ENCODE measurements at places on chromosomes 3 and 15.

- no peak for DNase-seq
These were observed 34.0 kb upstream of the STIMATE start for GRCh38 chr3:52931328-52931727.

DNA sequence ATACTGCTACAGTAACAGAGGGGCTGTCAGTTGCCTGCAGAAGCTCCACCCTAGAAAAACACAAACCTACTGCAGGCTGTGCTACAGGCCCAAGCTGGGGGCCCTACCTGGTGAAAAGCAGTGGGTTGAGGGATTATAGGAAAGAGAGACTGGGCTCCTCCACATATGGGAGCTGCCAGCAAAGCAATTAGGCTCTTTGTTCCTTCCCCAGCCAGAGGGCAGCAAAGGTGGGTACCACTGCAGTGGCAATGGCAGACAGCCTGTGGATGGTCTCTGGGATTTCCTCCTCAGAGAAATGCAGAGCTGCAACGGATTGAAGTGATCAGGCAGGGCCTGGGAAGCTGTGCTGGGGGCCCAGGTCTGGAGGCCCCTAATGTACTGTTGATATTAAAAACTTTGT is 19.1 kb upstream of the DNAAF4 start:
- no peak for DNase-seq

DNA sequence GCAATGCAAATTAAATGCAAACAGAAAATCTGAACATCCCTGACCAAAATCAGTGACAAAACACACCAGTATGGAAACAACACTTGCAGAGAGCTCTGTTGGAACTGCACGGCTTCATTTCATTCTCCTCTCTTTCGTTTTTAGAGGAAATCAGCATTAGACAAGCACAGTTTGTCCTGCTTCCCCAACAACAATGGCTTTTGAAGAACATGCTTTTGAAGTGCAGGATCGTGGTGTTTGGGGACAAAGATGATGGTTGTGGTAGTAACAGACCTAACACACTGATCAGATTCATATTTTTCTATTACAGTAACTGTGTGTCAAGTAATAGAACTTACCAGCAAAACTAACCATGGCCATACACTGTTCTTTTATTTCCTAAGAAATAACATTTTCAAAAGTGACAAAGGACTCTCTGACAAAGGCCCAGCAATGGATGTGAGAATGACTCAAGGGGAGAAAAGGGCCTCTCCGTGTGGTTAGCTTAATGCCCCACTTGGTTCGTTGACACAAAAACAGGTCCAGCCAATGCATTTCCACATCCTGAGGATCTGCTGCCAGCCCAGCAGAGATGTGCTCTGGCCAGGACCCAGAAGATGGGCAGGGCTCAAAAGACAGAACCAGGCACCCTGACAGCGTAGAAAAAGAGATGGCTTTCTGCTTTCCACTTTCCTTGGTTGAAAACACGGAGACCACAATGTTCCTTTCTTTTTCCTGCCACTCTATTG is 84.1 kb downstream of the CCNL1 start:
- DNase-seq = no peak

- no peak for DNase-seq
These were observed 180.8 kb downstream of the MEGF11 start for GRCh38 chr15:66072616-66073361.

GRCh38 chr3:14441240-14441919 is 39.0 kb downstream of the SLC6A6 start:
- DNase-seq = no peak

DNA sequence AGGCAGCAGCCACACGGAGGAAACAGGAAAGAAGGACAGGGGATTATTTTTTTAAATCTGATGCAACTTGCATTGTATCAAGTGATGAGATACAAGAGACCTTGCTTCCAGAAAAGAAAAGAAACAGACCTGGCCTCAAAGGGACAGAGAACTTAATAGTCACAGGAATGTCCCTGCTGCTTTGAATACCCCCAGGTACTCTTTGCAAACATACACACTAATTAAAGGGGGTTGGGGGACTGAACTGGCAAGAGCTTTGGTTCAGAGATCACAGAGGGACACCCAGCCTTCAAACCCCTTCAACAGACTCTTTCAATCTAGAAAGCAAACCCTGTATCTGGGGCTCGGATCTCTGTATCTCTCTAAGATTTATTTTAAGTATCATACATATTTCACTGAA is 18.0 kb downstream of the TNIK start:
- DNase-seq = no peak

GRCh38 chr3:116007000-116007399 is 383.7 kb downstream of the GAP43 start:
- DNase-seq = no peak

DNA sequence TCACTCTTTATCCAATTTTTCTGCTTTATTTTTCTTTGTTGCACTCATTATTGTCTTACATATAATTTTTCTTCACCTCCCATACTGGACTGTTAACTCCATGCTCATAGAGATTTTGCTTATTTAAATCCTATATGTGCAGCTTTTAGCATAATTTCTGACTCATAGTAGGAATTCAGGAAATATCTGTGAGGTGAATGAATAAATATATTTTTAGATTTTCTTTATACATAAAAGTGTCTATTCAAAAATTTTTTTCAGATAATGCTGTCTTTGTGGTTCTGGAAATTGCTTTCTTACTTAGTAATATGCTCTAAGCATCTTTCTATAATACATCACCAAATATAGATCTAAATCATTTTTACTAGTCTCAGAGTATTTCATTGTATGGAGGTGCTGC is 191.8 kb upstream of the SUCLG2 start:
- DNase-seq = no peak

DNA sequence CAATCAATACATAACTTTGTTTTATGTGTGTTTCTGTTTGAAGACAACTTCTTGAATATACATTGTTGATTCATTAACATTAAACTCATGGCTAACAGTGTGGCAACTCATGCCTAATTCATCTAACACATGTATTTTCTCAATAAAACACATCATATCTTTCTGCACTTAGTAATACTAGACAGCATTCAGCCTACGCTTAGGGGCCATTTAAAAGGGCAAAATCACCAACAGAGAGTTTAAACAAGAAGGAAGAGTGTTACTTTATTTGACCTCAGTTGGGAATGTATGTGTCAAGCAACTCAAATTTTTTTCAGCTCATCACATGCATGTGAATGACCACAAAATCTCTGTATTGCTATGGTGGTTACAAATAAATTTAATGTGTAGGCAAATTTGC is 128.8 kb upstream of the AADACL2 start:
- DNase-seq = no peak

- no peak for DNase-seq
These were observed 9.3 kb downstream of the GRAMD1C start for GRCh38 chr3:113847664-113848461.

DNA sequence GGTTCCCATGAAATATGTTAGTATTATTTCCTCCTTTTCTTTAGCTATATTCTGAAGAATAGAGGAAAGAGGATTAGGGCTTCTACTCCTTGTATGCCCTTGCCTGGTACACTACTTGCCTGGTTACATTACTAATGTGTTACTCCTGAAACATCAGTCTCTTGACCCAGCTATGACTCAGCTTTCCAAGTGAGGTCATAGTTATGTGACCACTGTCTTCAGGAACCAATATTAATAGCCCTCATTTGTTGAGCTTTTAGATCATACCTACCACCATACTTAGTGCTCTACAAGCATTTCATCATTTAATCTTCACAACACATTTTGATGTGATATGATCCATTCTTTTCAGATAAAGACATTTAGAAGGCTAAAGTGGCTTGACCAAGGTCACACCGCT is 60.3 kb downstream of the CMSS1 start:
- no peak for DNase-seq

DNA sequence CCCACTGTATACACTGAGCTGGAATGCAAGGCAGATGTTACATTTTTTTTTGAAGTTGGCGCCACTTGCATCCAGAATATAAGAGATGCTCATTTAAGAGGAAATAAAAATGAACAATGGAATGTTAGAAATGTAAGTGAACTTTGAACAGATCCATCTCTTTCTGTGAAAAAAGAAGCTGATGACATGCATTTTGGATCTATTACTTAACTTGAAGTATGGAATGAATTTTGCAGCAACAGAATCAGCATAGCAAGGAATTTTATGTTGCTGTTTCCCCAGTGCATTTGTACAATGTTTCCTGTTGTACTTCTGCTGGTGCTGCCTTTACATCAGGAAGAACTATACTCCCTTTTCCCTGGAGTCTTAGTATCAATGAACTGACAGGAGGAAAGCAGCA is 178.2 kb downstream of the LSAMP start:
- DNase-seq = no peak

DNA sequence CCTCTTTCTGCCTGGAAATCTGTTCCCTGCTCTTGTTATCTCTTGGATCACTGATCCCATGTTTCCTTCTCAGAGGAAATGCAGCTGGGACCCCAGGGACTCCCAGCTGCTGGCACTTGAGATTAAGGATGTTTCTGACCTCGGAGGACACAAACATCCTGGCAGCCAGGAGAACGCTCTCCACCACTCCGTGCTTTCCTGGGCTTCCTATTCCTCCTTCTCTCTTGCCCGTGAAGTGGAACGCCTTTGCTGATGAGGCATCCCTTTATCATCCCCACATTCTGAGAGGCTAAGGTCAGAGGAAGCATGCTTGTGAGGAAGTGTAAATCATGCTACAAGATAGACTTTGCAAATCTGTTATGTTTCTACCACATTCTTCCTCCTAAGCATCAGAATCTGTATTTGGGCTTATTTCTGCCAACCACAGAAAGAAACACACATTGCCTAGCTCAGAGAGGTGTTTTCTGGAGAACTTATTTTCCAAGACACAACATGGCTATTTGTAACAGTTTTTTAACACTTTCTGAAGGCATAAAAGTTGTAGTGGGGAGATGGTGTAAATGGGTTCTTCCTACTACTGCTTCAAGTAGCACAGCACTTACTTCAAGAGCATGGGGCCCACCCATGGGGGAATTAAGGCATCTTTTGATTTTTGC is 25.6 kb upstream of the LDHAL6B start:
- no peak for DNase-seq

DNA sequence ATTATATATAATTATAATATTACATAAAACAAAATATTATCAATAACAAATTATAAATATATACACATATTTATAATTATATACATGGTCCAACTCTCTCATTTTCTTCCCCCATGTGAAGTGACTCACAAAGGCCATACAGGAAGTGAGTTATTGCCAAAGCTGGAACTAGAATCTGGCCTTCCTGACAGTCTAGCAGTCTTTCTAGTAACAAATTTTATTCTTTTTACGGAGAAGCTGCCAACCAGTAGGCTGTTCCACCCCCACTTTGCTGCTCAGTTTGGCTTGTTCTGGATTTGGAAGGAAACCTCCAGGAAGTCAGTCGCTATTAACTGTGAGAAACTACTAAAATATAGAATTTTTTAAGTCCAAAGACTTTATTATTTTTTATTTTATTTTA is 79.6 kb downstream of the DHX36 start:
- no peak for DNase-seq

DNA sequence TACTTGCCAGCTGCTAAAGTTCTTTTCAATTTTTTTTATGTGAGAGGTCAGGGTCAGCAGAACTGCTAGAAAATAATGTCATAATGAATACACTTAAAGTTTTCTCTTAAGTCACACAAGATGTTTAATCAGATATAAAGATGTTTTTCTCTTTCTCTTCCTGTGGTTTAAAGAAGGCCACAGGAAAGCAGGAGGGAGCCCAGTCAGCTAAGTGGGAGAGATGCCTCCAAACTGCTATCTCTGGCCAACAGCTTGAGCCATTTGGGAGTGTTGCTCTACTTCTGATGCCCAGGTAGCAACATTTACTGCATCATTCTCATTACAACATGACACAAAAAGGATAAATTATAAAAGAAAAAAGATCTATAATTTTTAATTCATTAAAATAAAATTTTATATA is 45.7 kb upstream of the NLGN1 start:
- no peak for DNase-seq

- no peak for DNase-seq
These were observed 39.8 kb downstream of the RIOX2 start for GRCh38 chr3:97932387-97932801.

- DNase-seq = no peak
These were observed 34.5 kb upstream of the ABHD10 start for GRCh38 chr3:111944372-111944771.

- no peak for DNase-seq
These were observed 277.6 kb downstream of the LPP start for GRCh38 chr3:188431553-188431952.

GRCh38 chr3:152104847-152105415 is 163.8 kb upstream of the MBNL1 start:
- DNase-seq = no peak

DNA sequence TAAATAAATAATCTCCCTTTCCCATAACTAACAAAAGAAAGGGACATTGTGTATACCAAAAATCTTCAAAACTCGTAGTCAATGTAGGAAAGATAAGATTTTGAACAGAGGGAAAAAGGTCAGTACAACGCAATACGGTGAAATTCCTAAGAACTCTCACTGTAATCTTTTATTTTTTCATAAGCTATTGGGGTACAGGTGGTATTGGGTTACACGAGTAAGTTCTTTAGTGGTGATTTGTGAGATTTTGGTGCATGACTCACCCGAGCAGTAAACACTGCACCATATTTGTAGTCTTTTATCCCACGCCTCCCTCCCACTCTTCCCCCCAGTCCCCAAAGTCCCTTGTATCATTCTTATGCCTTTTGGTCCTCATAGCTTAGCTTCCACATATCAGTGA is 718.0 kb downstream of the TBL1XR1 start:
- DNase-seq = no peak

DNA sequence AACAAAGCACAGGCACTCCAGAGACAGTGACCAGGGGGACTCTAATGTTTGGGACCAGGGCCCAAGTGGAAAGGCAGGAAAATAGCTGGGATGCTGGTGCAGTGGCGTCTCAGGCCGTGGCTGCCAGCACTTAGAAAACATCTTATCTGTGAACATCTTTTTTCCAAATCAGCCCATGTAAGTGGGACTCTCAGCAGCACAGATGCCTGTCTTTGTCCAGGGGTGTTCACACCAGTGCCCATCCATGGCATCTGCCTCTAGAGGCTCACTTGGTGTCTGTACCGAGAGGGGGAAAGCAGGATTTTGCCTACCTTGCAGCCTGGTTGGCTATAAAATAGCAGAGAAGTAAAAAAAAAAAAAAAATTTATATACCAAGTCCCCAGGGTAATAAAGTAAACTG is 26.7 kb downstream of the SLC12A8 start:
- DNase-seq = no peak

DNA sequence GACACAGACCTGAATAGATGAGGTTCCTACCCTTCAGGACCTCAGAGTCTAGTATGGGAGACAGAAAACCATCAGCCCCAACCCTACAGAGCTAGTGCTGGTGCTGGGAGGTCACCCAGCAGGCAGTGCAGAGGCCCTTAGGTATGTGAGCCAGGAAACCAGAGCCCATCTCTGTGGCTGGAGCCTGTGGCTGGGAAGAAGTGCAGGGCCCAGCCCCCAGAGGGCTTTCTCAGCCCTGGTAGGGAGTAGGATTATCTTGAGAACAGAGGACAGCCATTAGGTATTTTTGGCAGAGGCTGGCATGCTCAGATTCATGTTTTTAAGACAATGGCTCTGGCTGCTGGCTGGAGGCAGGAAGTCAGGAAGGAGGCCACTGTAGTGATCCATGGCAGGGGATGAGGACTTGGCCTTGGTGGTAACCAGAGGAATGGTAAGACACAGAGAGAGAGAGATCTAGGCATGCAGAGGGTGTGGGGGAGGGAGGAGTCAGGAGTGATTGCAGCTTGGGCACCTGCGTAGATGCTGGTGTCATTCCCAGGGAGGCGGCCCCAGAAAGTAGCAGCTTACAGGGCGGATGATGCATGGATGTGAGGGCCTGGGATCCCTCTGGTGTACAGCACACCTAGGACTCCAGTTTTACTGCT is 220.9 kb upstream of the EIF1B start:
- DNase-seq = no peak
